ENCODE measurements at places on chromosomes 5 and 9.
A peak's percentile ranks its signal among the peaks of the same experiment; 100 is the strongest.

GRCh38 chr9:89179540-89179894, 899 bp upstream of the SHC3 start:
- DNase-seq, result no peak

DNA sequence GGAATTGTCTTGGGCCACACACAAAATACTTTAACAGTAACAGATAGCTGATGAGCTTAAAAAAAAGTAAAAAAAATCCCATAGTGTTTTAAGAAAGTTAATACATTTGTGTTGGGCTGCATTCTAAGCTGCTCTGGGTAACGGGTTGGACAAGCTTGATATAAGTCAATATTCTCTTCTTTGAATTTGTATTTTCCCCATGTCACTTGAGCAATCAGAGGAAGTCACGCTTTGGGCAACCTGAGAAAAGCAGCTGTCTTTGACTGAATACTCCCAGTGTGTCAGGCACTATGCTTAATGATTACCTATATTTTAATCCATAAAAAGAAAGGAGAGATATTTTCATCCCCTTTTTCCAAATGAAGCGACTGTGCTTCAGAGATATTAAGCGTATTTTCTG, 84.9 kb downstream of the ATP10B start:
- no peak for DNase-seq

DNA sequence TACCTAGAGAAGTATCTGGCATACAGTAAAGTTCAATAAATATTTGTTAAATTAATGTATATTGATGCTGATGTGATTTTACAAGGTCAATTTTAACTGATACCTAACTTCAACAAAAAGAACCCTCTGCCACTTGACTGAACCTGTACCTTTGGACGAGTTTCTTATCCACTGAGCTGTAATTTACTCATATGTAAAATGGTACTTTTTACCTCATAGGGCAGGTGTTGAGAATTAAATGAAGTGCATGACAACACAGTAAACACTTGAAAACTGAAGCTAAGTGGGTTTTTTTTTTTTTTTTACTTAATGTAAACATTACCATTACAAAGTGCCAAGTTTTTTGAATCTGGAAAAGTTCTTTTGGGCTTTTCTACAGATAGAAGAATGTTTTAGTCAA, 15.4 kb downstream of the NIPSNAP3B start:
- no peak for DNase-seq

DNA sequence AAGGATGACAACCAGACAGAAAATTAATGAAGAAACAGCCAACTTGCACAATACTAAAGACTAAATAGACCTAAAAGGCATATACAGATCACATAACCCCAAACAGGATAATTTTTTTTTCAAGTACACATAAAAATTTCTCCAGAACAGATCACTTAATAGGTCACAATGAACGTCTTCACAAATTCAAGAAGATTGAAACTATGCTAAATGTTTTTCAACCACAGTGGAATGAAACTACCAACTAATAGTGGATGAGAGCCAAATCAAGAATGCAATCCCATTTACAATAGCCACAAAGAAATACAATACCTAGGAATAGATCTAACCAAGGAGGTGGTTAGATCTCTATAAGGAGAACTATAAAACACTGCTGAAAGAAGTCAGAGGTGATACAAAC, 145.8 kb downstream of the TMEM232 start:
- DNase-seq, result no peak

DNA sequence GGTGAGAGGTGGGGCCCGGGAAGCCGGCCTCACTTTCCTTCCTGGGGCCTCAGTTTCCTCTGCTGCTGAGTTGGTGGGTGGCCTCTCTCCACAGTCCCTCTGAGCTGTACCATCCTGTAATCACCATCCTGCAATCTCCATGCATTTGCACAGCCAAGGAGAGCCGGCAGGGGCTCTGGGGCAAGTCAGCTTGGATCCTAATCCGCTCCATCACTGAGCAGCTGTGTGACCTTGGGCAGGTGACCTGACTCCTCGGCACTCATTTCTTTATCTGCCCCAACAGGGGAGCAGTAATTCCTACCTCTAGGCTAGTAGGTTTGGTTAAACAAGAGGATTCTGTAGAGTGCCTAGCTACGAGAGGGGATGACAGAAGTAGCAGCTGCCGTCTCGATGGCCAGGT, 88.2 kb upstream of the ZNF618 start:
- DNase-seq, result no peak

DNA sequence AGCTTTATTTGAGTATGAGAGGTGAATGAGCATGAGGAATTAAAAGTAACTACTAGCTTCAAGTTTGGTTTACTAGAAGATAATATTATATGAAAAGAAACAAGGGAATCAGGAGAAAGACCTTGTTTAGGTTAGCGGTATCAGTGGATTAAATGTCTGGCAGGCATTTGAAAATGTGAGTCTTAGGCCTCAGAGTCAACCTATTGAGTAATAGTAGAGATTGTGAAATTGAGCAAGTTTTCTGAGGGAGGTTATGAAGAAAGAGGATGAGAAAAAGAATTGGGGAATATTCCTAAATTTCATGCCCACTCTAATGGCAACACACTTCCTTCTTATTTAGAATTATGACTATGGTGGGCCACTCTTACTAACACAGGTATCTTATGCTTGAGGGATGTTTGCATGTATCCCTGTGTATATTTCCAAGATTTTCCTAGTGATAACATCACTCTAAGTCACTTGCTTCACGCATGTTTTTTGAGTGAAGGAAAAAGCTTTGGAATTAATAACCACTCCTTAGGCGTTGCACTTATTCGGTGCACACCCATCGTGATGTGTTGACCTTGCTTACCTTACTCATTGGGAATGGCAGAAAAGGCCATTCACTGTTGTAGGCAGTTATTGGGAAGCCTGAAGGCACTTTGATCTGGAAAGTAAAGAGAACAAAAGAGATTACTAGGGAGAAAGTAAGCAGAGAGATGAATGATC, 8.2 kb upstream of the ELL2 start:
- DNase-seq, result no peak

- DNase-seq, result peak; percentile 99
Measured at GRCh38 chr9:90044263-90044662, 439.5 kb downstream of the GADD45G start.

DNA sequence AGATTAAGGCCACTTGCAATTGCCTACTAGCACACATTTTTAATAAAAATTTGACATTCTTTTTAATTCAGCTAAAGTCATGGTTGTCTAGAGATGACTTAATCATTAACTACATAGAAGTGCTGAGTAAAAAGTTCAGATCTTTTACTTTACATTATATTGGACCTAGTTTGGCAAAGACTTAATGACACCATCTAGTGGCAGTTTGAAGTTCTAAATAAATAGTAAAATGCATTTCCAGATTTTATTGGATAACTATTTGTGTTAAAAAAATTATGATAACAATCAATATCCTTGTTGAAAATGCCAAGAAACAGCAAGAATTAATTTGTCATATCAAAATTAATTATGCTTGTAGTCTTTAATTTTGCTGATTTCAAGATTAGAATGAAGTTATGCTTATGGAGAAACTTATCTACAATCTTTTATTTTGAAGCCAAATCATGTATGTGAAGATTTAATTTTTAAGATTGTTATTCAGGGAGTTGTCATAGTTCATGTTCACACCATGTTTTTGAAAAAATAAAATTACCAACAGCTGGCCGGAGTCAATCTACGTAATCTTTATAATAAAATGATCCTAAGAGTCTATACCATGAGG, 69.6 kb upstream of the PJA2 start:
- DNase-seq, result peak; percentile 0

- no peak for DNase-seq
Measured at GRCh38 chr9:125949703-125950460, 202.7 kb downstream of the PBX3 start.

- DNase-seq, result no peak
Measured at GRCh38 chr5:90135779-90136378, 273.7 kb downstream of the CETN3 start.

DNA sequence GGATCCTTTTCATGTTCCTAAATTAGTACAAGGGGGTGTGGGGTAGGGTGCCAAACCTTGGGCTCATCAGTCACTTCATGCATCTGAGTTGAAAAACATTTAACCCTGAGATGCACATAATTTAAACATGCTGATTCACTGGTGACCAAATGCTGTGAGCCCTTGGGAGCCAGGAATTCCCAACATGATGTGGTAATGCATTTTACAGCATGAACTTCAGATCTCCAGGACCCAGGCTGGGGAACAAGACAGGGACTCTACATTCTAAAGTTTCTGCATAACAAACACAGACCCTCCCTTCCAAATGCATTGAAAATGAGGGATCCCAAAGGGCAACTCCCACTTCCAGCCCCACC, 322.2 kb downstream of the NDUFS4 start:
- no peak for DNase-seq

- no peak for DNase-seq
Measured at GRCh38 chr5:110477911-110478310, 248.6 kb downstream of the TMEM232 start.

- DNase-seq, result no peak
Measured at GRCh38 chr9:89629081-89629976, 24.5 kb downstream of the GADD45G start.

GRCh38 chr5:95881833-95882232, 59.3 kb upstream of the GLRX start:
- no peak for DNase-seq

GRCh38 chr9:31253800-31254762, 1130.4 kb upstream of the ACO1 start:
- no peak for DNase-seq

DNA sequence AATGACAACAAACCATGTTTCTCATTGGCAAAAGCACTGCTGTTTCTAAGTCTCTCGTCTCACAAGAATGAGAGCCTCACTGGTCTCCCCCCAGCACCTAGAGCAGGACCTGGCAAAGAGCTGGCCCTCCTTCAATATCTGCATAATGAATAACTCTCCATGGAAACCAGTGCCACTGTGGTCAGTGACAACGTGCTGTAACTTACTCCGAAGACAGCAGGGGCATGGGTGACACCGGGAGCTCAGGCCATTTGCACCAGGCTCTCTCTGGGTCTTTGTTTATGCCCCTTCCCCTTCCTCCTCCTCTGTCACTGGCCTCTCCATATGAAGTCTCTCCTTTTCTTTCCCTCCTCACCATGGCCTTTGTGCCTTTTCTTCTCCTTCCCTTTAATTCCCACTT, 33.3 kb downstream of the TAS2R1 start:
- DNase-seq, result no peak

GRCh38 chr5:150172556-150172955, 6.0 kb downstream of the CDX1 start:
- no peak for DNase-seq

GRCh38 chr5:127153521-127153920, 80.2 kb upstream of the C5orf63 start:
- no peak for DNase-seq

DNA sequence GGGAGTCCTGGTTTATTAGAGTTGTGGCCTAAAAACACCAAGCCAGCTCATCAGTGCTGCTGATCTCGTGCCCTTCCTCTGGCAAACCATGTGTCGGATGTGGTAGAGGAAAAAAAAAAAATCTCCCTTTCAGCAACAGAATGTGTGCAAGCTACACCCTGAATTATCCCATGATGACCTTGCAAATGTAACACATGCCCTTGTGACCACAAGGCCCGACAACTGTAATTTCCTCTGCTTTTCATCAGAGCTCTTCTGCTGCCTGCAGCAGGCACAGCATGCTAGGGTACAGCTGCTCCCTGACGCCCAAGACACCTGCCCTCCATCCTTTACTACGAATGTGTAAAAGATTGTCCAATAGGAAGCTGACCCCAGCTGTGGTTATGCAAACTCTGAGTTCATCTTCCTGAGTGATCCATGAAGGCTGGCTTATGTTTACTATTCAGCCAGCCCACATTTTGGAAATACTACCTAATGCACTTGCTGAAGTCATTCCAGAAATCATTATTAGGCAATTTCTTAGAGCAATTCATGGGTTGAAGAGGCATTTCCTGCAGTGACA, 14.6 kb upstream of the BNC2 start:
- DNase-seq, result peak; percentile 26

GRCh38 chr5:54753753-54754152, 231.6 kb downstream of the ESM1 start:
- DNase-seq, result no peak

- DNase-seq, result no peak
Measured at GRCh38 chr5:68243251-68243650, 27.7 kb downstream of the PIK3R1 start.

GRCh38 chr9:88712484-88712883, 177.5 kb downstream of the NXNL2 start:
- no peak for DNase-seq

DNA sequence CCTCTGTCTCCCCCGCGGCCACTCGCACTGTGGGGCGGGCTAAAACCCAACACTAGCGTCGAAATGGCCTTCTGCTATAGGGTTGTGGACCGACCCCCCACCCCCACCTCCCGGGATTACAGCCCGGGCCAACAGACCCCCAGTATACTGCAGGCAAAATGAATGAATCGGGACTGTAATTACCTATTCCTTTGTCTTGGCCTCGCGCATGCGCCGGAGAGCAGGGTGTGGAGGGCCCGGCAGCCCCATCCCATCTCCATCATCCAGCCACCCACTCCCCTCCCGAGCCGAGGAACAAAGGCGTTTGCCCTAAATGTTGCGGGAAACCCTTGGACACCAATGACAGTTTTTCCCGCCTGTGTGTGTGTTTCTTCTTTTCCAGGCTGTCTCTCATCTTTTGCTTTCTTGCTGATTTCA, 1.6 kb downstream of the BASP1 start:
- DNase-seq, result no peak

- DNase-seq, result no peak
Measured at GRCh38 chr5:141692533-141692888, 10.5 kb upstream of the ARAP3 start.

DNA sequence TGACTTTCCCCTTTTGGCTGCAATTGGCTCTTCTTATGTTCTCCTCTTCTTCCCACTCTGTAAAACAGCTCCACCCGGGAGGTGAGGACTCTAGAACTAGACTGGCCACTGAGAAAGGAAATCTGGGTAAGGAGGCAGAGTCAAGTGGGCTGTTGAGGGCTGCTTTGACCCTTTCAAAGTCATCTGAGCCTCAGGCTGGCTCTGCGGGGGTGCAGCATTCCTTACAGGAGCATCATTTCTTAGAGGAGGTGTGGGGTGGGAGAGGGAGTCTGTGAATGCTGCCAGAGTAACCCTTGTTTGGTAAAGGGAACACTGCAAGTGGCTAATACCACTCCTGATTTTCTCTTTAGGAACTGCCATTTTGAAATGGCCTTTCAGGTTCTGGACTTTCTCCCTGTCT, 377.7 kb upstream of the SMARCA2 start:
- no peak for DNase-seq

DNA sequence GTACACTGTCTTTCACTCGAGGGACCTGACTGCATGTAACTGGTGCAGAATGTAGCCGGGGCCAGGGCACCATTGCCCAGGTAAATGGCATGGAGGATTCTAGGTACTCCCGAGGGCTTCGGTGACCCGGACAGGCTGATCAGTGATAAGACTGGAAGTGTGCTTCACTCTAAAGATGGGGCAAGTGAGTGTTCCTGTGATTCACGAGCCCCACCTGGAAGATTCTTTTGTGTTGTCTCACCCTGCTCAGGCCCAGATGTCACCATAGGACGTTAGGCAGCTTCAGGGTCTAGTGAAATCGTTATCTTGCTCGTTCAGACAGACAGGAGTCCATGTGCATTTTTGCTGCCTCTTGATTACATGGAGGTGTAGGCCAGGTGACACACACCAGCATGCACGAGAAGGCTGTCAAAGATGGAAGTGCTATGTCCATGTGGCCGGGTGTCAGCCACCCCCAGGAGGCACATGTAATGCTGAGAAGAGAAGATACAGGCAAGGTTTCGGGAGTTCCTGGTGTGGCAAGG, 73.9 kb downstream of the WNK2 start:
- no peak for DNase-seq

GRCh38 chr9:134641990-134642384, 384 bp downstream of the COL5A1 start:
- DNase-seq, result no peak

GRCh38 chr9:23823986-23824829, 1.8 kb downstream of the ELAVL2 start:
- DNase-seq, result no peak

All from DMS153 (cell line).